ENCODE measurements at places on chromosomes 11 and 22.

DNA sequence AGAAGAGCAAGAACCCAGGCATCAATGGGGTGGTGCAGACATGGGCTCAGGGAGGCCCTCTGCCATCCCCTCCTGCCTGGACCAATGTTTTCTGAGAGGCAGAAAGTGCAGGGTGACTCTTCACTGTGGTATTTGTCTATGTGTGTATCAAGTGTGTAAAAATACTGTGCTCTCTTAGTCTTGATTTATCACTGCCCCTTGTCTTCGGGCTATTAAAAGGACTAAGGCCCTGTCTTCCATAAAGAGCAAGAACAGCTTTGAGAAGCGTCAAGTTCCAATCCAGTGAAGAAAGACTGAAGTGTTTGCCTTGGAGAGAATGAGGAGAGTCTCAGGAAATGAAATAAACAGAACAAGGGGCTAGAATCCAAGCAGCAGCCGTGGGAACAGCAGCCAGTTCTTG, 14.4 kb downstream of the PRSS23 start:
- no peak for DNase-seq

GRCh38 chr22:25514436-25515180, 49.9 kb upstream of the GRK3 start:
- no peak for DNase-seq

GRCh38 chr11:121418625-121419114, 33.4 kb upstream of the SORL1 start:
- no peak for DNase-seq

DNA sequence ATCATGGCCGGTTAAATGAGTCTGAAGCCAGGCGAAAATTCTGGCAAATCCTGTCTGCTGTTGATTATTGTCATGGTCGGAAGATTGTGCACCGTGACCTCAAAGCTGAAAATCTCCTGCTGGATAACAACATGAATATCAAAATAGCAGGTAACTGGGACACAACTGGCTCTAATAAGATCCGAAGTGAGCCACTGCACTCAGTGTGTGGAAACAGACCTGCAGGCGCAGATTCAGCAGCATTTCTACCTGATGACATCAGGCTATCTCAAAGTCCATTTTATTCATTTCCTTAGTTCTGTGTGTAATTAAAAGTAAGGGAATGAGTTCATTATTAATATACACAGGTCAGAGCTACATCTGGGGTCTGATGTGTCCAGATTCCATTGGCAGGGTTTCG, 78.2 kb downstream of the PPP2R1B start:
- DNase-seq = no peak

DNA sequence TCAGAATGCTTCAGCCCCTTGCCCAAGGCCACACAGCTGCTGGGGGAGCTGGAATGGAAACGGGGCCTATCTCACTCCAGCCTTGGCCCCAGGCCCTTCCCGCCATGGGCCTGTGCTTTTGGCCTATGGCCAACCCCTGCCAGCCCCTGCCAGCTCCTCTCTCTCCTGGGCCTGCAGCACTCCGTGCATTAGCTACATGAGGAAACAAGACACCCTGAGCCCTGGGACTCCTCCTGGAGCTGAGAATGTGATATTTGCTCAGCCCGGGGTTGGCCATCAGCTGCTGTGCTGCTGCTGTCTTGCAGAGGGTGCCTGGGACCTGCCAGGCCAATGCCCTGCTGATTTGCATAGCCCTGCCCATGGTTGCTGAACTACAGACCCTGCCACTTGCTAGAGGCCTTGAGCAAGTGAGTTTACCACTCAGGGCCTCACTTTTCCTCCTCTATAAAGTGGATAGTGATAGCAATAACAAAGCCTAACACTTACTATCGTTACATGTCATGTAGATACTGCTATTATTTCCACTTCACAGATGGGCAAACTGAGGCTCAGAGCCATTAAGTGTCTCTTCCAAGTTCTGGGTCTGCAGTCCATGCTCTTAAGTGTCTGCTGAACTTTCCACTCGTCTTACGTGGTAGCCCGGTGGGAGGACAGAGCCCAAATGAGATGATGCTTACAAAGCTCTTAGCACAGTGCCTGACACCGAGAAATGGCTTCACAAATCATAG, 99.6 kb downstream of the KIAA1671 start:
- no peak for DNase-seq

- DNase-seq = no peak
Measured at GRCh38 chr11:723120-723883, 17.3 kb downstream of the EPS8L2 start.

GRCh38 chr11:7524462-7525235, 10.8 kb downstream of the PPFIBP2 start:
- DNase-seq = no peak

GRCh38 chr22:43110927-43111623, 525 bp downstream of the BIK start:
- no peak for DNase-seq

GRCh38 chr11:72921028-72921716, 107.0 kb downstream of the ATG16L2 start:
- no peak for DNase-seq

DNA sequence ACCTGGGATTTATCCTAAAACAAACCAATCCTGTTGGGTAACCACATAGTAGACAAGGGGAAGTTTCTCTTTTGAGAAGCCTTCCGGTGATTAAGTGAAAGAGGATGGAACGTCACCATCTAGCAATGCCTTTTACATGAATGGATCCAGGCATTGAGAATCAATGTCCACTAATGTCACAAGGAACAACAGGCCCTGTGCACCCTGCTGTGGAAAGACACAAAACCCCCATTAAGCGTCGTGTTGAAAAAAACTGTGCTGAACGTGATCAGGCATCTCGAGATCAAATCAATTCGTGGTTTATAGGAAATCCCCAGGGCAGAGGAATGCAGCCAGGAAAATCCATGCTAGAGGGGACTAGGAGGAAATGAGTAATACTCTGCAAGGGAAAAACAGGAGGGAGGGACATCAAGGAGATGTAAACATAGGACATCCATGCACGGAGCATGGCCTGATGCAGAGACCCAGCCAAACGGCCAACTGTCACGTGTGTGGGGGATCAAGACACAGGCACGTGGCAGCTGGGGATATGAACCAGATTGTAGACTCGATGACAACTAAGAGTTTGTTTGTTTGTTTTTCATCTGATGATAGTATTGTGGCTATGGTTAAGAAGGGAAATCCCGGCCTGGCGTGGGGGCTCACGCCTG, 38.6 kb upstream of the CARS1 start:
- no peak for DNase-seq

DNA sequence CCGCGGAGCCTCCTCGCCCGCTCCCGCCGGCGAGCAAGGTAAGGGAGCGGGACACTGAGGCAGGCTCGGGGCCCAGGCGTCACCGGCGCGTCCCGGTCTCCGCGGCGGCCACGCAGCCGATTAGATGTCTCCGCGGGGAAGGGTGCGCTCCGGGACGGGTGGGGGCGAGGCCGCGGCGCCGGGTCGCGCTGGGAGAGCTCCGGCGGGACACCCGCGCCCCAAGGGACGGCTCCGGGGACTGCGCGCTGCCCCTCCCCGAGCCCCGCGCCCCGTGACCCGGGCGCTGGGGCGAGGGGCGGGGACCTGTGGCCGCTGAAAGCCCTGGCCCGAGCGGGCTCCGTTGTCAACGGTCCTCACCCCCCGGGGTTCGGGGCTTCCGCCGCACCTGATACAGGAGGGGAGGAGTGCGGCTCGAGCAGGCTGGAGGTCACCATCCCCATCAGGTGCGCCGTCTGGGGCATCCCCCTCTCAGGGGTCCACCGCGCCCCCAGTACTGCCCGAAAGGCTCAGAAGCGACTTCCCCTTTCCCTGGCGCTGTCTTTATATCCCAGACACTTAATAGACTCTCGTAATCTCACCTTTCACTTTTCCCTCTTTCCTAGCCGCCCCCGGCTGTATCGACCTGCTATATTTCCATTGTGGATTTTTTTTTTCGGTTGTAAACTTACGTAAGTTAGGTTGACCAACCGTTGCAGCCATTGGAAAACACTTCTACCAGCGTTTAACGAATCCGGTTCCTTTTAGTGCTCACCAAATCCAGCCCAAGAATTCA, 573 bp downstream of the PPFIA1 start:
- DNase-seq = no peak

DNA sequence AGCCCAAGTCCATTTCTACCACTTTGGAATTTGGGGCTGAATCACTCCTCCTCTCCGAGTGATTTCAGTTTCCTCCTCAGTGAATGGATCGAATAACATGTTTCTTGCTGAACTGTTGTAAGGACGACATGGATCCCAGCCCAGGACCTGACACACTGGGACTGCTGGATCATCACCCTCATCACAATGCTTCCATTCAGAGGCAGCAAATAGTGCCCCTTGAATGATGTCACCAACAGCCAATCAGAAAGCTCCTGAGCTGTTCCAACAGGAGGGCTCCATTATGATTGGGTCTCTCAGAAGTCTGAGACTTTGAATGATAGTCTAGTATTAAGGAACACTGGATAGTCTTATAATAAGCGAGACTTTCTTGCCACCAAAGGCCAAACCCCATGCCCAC, 158.9 kb downstream of the MYO18B start:
- no peak for DNase-seq

- DNase-seq = no peak
Measured at GRCh38 chr11:79546351-79546750, 105.5 kb upstream of the TENM4 start.

GRCh38 chr11:34223021-34223813, 117.8 kb downstream of the NAT10 start:
- DNase-seq = no peak

GRCh38 chr11:111347723-111348115, 31.4 kb downstream of the POU2AF1 start:
- DNase-seq = no peak

DNA sequence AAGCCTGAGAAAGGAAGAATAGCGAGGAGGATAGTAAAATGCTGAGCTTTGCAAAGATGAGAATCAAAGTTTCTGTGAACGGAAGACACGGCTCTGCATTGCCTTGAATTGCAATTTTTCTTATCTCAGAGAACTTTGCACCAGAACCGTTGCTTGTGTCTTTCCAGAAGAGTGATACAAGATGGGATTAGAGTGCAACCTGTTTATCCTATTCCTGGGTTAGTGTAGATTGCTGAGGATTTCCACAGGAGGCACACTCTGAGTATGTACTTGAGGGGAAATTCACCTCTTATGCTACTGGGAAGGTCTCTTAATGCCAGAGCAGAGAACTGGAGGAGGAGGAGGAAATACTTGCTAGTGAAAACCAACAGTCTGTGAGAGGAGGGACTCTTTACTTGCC, 377.5 kb downstream of the OPCML start:
- DNase-seq = no peak

- DNase-seq = no peak
Measured at GRCh38 chr22:37295213-37295886, 13.0 kb downstream of the CYTH4 start.

DNA sequence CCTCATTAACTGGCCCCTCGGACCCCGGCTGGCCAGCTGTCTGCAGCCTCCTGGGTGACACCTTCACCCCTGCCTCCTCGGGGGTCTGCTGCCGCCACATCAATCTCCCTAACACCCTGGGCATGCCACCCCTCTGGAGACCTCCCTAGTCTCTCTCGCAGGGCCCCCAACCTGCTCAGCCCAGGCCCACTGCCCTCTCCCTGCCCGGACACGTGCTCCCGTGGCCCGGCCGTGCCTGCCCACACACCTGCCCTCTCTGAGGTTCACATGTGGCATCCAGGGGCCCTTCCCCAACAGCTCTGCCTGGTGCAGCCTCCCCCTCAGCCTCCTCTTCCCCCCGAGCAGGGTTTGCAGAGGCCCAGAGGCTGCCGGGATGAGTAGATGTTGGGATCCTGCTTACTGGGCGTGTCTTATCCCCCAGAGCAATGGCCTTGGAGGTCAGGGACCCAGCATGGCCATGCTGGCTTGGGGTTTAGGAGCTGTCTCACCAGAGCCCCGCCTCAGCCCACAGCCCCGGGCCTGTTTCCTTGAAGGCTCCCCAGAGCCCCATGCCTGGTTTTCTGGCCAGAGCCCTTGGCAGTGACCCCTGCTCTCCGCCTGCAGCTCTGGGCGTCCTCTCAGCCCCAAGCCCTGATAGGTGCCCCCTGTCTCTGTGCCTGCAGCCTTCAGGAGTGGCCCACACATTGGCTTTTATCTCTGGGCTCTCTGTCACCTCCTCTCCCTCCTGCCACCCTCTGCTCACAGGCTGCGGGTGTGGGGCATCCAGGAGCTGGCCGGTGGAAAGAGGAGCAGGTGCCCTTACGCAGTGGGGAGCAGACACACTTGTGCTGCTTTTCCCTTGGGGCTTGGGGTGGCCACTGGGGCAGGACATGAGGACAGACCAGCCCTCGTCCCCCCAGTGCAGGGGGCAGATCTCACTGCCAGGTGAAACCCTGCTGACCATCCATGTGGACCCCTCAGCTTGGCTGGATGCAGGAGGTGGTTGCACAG, 25.7 kb upstream of the SEPTIN5 start:
- no peak for DNase-seq

DNA sequence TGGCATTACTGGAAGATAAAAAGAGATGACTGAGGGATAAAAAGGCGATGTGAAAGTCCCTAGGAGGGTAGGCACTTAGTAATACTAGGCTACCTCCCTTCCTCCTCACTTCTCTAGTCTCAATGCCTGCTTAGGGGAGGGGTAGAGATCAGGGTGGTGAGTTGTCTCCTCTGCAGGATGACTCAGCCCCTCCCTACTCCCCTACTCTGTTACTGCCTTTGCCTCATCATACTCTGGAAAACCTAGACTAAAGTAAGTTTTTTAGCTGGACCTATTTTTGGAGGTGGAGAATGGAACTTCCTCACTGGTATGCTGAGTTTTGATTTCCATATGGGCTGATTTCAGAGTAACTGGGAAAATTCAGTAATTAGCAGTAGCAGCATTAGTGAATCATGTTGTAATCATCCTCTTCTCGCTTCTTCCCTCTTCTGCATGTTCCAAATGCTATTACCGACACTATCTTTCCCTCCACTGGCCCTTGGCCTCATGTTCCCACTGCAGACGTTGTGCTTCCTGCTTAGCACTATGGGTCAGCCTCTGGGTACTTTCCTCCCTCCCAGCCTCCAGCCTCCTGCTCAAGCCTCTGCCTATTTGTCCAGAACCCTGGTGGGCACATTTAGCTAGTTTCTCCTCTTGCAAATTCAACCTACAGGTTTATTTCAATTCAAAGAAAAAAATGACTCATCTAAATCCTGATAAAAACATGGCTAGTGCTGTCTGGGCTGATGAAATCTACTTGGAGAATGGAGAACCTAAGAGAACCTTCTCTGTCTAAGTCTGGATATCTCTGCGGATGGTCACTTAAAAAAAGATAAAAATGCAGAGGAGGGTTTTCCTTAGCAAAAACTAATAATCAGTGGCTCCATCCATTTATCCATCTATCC, 281.7 kb downstream of the ST3GAL4 start:
- DNase-seq = no peak

DNA sequence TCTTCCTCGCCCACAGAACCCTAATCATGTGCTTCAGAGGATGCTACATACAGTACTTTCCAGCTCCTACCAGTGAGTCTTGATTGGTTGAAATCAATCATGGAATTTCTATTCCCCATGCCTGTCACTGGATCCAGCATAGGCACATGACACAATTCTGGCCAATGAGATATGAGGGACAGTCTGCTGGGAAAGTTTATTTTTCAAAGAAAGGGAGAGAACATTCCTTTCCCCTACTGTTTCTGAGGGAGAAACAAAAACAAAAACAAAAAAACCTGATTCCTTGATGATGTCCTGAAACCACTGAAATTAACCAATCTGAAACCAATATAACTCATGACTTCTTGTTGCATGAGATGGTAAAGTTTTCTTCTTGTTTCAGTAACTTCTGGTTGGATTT, 3.3 kb upstream of the RCN1 start:
- DNase-seq = no peak
